NCI-H748 treated with DMSO at 0.1 percent for 48 hours (cell line): ENCODE measurements at places on chromosomes 5 and 9.

DNA sequence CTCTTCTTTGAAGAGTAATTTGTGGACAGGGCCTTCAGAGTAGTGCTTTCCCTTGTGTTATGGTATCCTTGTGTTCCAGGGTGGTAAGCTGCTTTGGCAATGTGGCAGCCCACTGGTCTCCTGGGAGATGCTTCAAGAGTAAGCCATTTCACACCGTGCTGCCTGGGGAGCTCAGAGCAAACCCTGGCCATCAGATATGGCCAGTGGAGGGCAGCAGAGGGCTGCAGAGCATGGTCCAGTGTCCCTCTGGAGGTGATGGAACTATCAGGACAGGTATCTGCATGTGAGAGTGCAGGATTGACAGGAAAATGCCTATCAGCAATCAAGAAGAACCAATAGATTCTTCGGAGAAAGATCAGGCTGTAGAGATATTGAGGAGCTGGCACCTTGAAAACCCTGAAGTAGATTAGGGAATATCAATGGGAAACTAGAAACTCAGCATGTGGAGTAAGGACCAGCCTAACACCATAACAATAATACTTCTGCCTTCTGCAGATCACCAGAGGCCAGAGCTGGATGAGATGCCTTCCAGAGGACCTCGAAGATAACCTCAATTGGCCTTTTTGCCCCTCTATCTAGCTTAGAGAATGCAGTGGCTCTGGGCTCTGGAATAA lies 90.8 kb downstream of the PLPPR1 start:
- peak; percentile 53 for DNase-seq

GRCh38 chr5:88876714-88877113 lies 6.3 kb downstream of the MEF2C start:
- no peak for DNase-seq

DNA sequence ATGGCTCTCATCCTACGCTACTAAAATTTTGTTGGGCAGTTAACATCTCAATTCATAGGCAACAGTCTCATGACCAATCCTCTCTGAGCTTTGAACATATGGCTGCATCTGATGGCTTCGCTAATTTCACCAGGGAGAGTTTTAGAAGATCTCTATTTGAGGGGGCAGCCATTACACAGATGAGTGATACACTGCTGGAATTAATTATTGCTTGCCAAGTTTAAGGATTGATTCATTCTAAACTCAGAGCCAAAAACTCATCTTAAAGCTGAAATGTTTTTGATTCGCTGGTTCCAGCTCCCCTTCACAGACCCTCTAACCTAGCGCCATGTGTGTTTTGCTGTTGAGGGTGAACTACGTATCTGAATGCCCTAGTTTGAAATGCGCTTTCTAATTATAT lies 519.9 kb upstream of the WWC1 start:
- DNase-seq, result no peak

DNA sequence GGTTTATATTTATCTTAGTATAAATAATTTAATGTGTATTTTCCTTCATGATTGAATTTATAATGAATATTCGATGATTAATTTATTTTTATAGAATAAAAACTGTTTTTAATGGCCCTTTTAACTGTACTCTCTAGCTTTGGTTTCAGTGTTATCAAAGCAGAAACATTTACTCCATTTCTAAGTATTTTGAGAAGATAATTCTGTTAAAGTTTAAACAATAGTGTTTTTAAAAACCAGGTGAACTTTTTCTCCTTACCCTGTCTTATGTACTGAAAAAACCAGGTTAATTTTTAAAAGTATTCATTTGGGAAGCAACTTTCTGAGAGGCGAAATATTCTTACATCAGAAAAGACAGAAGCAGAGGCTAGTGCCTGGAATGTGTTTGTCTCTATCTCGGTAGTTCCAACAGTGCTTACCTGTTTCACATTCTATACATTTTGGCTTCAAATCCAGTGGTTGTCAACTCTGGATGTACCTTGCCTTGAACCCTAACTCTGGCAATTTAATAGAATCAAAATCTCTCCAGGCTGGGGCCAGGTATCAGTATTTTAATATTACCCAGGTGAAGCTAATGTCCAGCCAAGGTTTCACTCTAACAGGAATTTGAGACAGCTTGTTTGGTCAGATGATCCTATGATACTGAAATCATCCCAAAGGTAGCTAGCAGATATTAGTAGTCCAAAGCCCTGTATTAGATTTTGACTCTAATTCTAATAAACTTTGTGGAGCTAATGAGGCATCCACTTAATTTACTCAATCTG lies 434.4 kb downstream of the PDE4D start:
- DNase-seq, result no peak

GRCh38 chr5:54021431-54022164 lies 288.8 kb downstream of the ARL15 start:
- DNase-seq, result no peak

GRCh38 chr9:129326061-129327005 lies 148.3 kb upstream of the IER5L start:
- no peak for DNase-seq

- no peak for DNase-seq
Measured at GRCh38 chr5:586751-587285, 25.3 kb upstream of the CEP72 start.

- no peak for DNase-seq
Measured at GRCh38 chr5:7541898-7542297, 146.0 kb downstream of the ADCY2 start.

DNA sequence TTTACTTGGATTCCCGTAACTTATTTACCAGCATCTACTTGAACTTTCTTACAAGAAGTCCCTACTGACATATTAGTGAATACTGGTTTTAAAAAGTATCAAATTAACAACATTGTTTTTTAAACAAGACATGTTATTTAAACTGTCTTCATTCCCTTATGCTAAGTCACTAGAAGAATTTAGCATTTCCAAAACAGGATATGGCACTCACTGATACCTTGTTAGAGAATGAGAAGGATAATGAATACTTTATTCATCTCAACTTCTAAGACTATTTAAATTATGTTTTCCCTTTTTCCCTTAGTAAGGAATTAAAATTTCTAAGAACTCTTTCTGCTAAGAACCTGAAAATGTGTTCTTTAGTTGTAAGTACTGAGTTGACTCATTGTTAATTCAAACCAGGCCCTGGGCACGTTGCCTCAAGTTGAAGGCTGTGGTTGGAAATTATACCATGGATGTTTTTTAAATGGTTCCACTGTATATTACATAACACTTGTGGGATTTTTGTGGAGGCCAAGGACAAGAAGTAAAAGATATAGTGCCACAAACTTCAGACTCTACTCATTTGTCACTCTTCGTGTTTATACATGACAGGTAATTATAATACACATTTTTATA lies 219.0 kb upstream of the EDIL3 start:
- DNase-seq, result no peak

DNA sequence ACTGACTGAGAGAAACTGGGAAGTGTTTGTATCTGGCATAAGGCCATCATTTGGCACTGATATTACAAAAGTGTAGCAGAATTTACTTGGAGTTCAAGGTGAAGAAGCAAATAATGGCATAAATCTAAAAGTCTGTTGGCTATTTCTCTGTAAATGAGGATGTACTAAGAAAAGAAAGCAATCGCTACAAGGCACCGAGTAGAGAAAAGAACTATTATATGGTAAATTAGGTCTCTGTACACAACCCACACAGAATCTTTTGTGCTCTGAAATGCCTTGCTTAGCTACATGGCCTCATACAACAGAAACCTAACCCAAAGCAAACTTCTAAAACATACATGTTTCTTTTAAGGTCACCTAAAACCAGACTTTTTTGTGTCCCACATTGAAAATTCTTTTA lies 290.1 kb upstream of the WWC1 start:
- DNase-seq, result no peak

- DNase-seq, result no peak
Measured at GRCh38 chr5:72584466-72584865, 77.3 kb upstream of the ZNF366 start.

GRCh38 chr9:74032421-74032820 lies 464.7 kb upstream of the RORB start:
- no peak for DNase-seq

- no peak for DNase-seq
Measured at GRCh38 chr5:167533814-167534795, 757.3 kb upstream of the WWC1 start.

DNA sequence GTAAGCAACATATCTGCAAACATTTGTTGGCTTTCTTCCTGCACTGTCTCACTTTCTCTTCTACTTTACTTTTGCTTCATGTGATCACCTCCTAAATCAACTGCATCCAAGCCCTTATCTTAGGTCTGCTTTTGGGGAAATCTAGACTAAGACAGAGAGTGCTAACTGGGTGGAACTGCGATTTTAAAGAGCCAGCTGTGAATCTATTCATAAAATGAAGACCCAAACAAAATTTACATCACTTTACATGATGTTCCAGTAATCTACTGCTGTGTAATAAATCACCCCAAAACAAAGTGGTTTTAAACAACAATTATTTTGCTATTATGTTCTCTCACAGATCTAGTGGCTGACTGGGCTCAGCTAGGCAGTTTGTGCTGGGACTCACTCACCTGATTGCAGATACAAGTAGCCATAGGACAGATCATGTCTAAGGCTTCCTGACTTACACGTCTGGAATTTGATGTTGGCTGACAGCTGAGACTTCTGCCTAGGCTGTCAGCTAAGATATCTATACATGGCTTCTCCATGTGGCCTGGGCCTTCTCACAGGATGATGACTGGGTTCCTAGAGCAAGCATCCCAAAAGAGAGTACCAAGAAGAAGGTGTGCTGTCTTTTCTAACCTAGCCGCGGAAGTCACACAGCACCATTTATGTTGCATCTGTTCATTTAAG lies 145.1 kb upstream of the TBCA start:
- DNase-seq, result no peak

- peak; percentile 45 for DNase-seq
Measured at GRCh38 chr9:16869131-16869881, 1.2 kb downstream of the BNC2 start.

GRCh38 chr9:81377320-81377719 lies 312.0 kb downstream of the TLE1 start:
- peak; percentile 70 for DNase-seq

GRCh38 chr5:172544371-172545095 lies 90.2 kb upstream of the SH3PXD2B start:
- no peak for DNase-seq

GRCh38 chr9:5801739-5802113 lies 31.2 kb downstream of the ERMP1 start:
- DNase-seq, result no peak

- DNase-seq, result no peak
Measured at GRCh38 chr9:123129423-123129822, 96.0 kb downstream of the GPR21 start.

GRCh38 chr9:35333551-35333950 lies 156.4 kb upstream of the RUSC2 start:
- DNase-seq, result no peak

GRCh38 chr9:134602547-134603362 lies 38.8 kb upstream of the COL5A1 start:
- DNase-seq, result no peak

DNA sequence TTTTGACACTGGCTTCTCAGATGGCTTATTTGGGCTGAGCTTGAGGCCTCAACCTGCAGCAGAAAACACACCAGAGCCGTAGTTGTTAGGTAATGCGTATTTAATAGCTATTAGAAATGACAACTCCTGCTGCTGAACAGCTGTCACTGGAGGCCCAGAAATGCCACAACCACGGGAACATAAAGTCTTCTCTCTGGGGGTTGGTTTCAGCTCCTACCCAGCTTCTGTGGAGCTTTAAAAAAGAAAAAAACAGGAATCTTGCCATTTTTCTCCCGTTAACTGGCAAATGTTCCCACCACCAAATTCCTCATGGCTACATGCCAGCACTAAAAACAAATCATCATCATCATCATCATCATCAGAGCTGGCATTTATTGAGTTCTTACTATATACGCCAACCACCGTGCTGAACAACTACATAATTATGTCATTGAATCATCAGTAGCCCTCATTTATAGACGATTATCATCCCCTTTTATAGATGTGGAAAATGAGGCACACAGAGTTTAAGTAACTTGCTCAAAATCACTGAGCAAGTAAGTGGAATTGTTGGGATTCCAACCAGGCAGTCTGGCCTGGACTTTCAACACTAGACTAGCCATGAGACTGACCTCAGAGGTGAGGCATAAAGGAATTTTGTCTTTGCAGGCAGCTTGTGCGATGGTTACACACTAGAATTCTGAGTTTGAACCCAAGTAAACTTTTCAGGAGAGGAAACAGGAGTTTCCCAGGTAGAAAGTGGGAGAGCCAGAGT lies 185.3 kb upstream of the WWC1 start:
- DNase-seq, result no peak

GRCh38 chr9:102087141-102087540 lies 348.7 kb upstream of the GRIN3A start:
- DNase-seq, result no peak

GRCh38 chr9:131282688-131283422 lies 6.5 kb upstream of the FAM78A start:
- DNase-seq, result no peak

DNA sequence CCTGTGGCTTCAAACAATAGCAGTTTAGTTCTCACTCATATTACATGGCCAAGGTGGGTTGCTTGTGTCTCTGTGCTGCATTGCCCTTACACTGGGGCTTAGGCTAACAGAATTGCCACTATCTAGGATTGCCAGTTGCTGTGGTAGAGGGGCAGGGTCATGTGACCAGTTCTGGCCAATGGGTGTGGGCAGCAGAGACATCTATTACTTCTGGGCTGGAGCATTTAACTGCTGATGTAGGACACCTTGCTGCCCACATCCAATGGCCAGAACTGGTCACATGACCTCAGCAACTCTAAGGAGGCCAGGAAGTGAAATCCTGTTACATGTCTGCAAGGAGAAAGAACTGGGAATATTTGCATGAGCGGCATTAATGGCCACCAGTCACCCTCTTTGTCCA lies 199.3 kb downstream of the C9orf152 start:
- DNase-seq, result no peak

DNA sequence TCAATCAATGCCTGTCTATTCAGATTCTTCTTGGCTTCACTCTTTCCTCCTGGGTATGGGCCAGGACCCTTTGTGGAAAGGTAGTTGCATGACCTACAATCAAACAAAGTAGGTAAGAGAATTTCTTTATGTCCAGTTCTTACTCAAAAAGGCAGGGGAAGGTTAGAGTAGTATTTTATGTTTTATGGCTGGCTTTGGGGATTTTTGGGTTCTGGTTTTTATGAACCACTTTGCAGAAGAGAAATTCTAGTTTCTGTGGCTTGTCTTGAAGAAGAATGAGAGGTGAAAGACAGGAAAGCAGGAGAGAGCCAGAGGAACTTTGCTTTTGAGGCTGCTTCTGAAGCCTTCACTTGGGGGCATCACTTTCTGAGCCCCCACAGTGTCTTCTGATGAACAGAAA lies 14.7 kb upstream of the CRHBP start:
- no peak for DNase-seq

- no peak for DNase-seq
Measured at GRCh38 chr5:39624268-39624886, 199.6 kb upstream of the DAB2 start.

DNA sequence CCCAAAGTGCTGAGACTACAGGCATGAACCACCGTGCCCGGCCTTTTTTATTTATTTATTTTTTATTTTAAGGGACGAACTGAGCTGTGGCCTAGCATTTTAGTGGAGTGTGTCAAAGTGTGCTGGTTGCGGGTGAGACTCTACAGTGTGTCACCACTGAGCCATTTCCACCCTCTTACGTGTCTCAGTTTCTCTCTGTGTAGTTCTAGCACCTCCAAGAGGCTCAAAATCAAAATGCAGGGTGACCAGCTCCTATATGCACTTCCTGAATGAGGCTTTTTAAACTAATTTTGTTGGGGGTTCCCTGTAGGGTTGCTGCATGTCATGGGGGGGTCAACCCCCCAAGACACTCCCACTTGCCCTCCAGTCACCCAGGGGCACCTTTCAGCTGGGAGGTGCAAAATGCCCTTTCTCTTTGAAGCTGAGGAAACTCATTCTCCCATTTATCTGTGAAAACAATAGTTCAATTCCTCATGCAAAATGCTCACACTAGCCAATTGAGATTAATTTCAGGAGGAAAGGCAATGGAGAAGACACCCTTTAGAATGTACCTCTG lies 69.3 kb downstream of the COL15A1 start:
- no peak for DNase-seq
